ENCODE measurements at places on chromosomes 5 and 9.

DNA sequence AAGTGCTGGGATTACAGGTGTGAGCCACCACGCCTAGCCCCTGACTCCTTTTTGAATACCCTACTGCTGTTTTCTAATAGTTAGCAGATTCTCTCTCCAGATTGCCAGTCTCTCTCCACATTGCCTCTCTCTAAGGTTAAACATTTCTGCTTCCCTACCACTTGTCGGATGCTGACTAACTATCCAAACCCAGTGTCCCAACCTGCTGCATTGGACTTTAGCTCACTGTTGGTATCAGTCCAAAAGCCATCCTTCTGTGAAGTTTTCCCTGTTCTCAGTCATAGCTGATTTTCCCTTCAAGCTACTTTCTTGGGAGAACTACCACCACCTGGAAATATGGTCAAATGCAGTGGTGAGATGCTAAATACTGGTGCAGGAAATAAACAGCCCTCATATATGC lies 48.7 kb downstream of the TLR4 start:
- DNase-seq: no peak

DNA sequence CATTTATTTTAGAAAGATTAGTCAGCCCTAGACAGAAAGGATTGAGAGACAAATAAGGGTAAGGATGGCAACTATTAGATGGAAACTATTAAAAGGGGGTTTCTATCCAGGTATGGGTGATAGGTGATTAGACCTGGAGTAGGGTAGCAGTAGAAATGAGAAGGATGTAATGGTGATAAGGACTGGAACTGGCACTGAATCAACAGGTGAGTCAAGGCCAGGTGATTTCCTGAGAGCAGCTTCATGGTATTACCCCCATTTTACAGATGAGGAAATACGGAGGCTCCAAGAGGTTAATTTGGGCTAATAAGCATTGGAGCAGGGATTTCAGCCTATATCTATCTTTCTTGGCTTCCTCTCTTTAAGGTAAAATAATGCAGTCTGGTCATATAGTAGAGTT lies 55.7 kb downstream of the CAST start:
- no peak for DNase-seq

GRCh38 chr9:73327149-73327548 lies 175.5 kb downstream of the ANXA1 start:
- DNase-seq: no peak

DNA sequence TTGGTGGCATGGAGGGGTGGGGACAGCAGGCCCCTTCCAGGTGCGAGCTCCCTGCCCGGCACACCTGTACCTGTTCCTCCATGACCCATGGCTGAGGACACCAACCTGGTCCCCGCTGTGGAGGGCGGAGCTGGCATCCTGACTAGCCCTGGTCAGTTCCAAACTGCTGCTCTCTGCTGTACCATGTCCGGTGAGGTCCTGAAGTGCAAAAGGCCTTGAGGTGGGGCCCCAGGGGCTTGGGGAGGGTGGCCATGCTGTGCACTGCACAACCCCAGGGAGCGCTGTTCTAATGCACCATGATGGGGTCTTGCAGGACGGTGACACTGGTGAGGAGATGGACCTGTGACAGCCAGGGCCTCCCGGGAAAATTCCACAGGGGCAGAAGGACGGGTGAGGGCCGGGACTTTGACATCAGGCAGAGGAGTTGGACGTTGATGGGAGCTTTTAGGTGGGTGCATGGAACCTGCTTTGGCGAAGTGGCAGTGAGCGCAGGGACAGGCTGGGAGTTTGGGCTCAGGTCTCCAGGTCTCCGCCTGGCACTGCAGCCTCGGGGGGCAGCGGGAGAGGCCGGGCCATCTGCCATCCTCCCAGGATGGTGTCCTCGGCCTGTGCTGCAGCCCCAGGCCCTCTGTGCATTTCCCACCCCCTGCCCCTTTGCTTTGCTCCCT lies 38.9 kb downstream of the COL5A1 start:
- no peak for DNase-seq

GRCh38 chr9:133821601-133822429 lies 83.7 kb upstream of the SARDH start:
- DNase-seq: no peak

DNA sequence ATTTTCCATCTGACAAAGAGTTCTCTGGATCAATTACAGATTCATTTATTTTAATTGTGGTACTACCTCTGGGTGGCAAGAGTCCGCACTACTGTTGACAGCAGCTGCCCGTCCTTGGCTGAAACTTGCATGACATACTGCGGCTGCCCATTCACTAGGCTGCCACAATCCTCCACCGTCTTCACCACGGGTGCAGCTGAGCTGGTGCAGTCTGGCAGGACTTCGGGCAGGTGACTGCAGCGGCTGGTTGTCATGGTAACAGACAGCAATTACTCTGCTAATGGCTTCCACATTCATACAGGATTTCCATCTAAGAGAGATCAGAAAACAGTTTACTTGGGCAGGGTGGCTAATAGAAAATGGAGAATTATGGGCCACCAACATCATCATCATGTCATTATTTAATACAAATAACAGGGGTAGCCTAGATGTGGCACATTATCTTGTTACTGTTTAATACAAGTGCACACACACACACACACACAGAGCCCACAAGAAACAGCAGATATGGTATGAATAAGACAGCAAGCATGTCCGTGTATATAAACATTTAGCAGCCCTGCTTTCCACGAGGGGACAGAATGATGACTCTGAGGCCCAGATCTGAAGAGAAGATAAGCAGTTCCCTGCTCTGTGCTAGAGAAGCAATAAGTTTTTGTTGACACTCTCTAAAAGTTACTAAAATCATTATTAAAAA lies 112.3 kb downstream of the MARCHF3 start:
- DNase-seq: no peak

DNA sequence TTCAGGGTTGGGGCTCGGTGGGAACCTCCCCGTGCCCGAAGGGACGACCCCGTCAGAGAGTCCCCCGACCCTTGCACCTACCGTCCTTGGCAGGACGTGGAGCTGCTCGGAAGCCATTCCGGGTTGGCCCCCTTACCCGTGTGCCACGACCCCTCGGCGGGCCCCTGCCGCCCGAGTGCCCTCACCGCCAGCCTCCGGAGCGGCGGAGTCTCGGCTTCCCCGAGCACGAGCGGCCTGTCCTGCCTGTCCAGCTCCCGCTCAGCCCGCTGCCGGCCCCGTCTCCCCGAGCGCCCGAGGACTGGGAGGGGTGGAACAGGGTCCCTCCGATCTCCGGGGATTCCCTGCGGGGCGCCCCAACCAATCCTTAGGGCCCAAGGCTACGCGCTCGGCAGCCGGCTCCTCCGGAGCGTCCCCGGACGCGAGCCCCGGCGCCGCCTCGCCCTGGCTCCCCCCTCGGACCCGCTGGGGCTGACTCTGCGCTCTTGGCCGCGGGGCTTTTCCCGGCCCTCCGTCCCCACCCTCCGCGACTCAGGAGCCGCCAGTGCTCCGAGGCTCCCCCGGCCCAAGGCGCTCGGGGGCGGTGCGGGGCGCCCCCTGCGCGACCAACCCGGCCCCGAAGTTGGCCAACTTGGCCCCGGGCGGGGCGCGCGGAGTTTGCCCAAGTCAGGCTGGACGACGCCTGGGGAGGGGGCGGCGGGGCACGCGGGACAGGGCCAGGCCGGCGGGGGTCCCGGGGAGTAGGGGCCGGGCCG lies 654 bp downstream of the ADAMTS2 start:
- no peak for DNase-seq

DNA sequence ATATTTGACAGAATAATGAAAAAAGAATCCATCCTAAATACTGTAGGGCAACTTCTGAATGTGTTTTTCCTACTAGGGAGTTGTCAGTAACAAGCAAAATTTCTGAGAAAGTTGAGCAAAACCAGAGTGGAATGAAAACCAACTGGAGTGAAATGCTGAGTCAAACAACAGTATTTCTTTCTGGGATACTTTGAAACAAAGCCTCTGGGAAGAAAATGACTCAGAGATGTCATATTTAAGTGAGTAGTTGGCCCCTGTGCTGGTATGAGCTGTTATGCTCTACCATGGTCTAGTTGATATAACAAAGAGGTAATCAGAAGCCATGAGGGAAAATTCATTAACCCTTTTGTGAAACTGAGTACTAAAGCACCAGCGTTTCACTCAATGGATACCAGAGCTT lies 372.1 kb upstream of the C9orf72 start:
- no peak for DNase-seq

GRCh38 chr9:92236465-92236864 lies 57.0 kb downstream of the IARS1 start:
- DNase-seq: no peak

- DNase-seq: no peak
These were observed 26.0 kb upstream of the GNE start for GRCh38 chr9:36284226-36284625.

- no peak for DNase-seq
These were observed 36.5 kb downstream of the HABP4 start for GRCh38 chr9:96486386-96487028.

DNA sequence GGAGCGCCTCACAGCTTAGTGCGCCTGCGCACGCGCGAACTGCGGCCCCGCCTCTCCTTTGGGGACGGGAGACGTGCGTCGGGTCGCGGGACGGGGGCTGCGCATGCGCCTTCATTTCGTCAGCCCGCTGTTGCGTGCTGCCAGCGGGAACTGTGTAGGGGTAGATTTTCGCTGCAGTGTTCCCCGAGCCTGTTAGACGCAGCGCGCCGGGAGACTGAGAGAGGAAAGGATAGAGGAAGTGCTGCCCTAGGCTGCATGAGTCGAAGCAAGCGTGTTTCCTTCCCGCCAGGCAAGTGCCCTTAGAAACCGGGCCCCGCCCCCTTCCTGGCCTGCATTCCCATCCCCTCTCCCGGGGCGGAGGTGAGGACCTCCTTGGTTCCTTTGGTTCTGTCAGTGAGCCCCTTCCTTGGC lies 12.3 kb downstream of the ITGA1 start:
- DNase-seq: peak; percentile 96

DNA sequence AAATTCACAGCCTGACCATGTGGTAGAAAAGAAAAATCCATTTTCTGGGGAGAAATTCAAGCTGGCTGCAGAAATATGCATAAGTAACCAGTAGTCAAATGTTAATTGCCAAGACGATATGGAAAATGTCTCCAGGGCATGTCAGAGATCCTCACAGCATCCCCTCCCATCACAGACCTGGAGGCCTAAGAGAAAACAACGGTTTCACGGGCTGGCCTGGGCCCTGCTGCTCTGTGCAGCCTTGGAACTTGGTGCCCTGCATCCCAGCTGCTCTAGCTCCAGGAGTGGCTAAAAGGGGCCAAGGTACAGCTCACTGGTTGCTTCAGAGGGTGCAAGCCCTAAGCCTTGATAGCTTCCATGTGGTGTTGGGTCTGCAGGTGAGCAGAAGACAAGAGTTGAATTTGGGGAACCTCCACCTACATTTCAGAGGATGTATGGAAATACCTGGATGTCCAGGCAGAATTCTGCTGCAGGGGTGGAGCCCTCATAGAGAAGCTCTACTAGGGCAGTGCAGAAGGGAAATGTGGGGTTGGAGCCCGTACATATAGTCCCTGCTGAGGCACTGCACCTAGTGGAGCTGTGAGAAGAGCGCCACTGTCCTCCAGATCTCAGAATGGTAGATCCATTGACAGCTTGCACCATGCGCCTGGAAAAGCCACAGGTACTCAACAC lies 49.7 kb downstream of the PTBP3 start:
- DNase-seq: no peak

All from stimulated activated CD4-positive, alpha-beta T cell treated with anti-CD3 and anti-CD28 coated beads, Interleukin-1b, Interleukin-23, amount 100 ng/mL, for 4 hours (primary cell).